ENCODE measurements at places on chromosomes 2 and 18.

- no peaks in the 10 kb centered on the region for H3K27me3 ChIP-seq
- no peak overlapping the region for H3K27ac ChIP-seq
- no peak overlapping the region for H3K4me3 ChIP-seq
- no peak for DNase-seq
- no peaks in the 10 kb centered on the region for H3K36me3 ChIP-seq
- no peaks in the 10 kb centered on the region for H3K4me1 ChIP-seq
Measured at GRCh38 chr18:34956663-34957062, 84.5 kb upstream of the MAPRE2 start.

GRCh38 chr18:68642003-68642402 is 72.9 kb downstream of the TMX3 start:
- H3K36me3 ChIP-seq: no peaks in the 10 kb centered on the region
- no peaks in the 10 kb centered on the region for H3K27me3 ChIP-seq
- no peak overlapping the region for H3K27ac ChIP-seq
- no peaks in the 10 kb centered on the region for H3K4me1 ChIP-seq

- H3K27ac ChIP-seq: peak overlapping the region; percentile 85
- no peak overlapping the region for H3K4me3 ChIP-seq
- no peaks in the 10 kb centered on the region for H3K36me3 ChIP-seq
Measured at GRCh38 chr18:49031511-49032188, 80.9 kb upstream of the SMAD7 start.

GRCh38 chr18:58225101-58225500 is 181.1 kb downstream of the NEDD4L start:
- H3K4me1 ChIP-seq: no peaks in the 10 kb centered on the region
- no peak overlapping the region for H3K4me3 ChIP-seq
- DNase-seq: no peak
- no peaks in the 10 kb centered on the region for H3K27me3 ChIP-seq

GRCh38 chr18:48997985-48998831 is 47.4 kb upstream of the SMAD7 start:
- no peak overlapping the region for H3K4me3 ChIP-seq
- H3K27me3 ChIP-seq: peaks cover 2% of the 10 kb centered on the region
- DNase-seq: no peak

DNA sequence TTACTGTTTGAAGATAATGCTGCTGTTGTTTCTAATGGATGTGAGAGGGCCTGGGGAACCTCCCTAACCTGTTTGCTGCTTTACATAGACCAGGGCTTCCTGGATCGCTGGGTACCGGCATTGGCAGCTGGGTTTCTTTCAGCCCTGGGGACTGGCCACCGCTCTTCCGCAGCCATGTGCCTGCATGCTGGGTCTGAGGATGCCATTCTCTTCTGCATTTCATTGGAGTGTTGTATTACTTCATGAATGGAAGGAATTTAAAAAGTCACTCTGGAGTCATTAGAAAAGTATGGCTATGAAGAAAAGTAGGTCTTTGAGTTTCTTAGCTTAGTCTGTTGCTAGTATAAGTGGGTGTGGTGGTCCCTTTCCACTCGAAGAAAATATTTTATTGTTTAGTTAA is 107.3 kb upstream of the MGAT5 start:
- no peaks in the 10 kb centered on the region for H3K27me3 ChIP-seq
- no peak overlapping the region for H3K4me3 ChIP-seq
- peaks cover 23% of the 10 kb centered on the region for H3K4me1 ChIP-seq
- H3K27ac ChIP-seq: no peak overlapping the region

GRCh38 chr2:23294238-23294637 is 90.7 kb upstream of the KLHL29 start:
- no peak overlapping the region for H3K4me3 ChIP-seq
- H3K4me1 ChIP-seq: peaks cover 3% of the 10 kb centered on the region
- peaks cover 3% of the 10 kb centered on the region for H3K27me3 ChIP-seq
- H3K27ac ChIP-seq: no peak overlapping the region
- no peak for DNase-seq
- H3K36me3 ChIP-seq: no peaks in the 10 kb centered on the region

GRCh38 chr2:202064171-202064880 is 8.7 kb upstream of the KIAA2012 start:
- no peak overlapping the region for H3K27ac ChIP-seq
- no peaks in the 10 kb centered on the region for H3K27me3 ChIP-seq
- DNase-seq: no peak
- H3K4me3 ChIP-seq: no peak overlapping the region
- no peaks in the 10 kb centered on the region for H3K36me3 ChIP-seq

GRCh38 chr2:25816249-25816648 is 62.0 kb downstream of the ASXL2 start:
- H3K27me3 ChIP-seq: no peaks in the 10 kb centered on the region
- H3K4me1 ChIP-seq: no peaks in the 10 kb centered on the region
- H3K36me3 ChIP-seq: no peaks in the 10 kb centered on the region
- H3K4me3 ChIP-seq: no peak overlapping the region

DNA sequence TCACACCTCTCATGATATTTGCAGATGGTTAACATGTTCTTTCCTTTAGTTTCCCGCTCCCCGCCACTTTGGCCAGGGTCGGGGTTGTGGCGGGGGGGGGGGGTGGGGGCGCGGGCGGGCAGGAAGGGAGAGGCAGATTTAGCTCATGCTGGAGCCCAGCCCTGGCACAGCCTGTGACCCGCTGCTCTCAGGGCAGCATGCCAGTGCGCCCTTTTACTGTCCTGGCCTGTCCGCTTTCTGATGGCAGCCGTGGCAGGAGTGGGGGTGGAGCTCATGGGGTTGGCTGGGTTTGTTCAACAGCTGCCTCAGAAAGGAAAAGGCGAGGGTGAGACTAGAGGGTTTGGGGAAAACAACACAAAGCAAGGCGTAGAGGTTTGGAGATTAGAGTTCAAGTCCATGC is 56.1 kb downstream of the TNP1 start:
- no peaks in the 10 kb centered on the region for H3K27me3 ChIP-seq
- no peak for DNase-seq
- H3K4me3 ChIP-seq: no peak overlapping the region
- H3K4me1 ChIP-seq: peaks cover 4% of the 10 kb centered on the region
- no peaks in the 10 kb centered on the region for H3K36me3 ChIP-seq

DNA sequence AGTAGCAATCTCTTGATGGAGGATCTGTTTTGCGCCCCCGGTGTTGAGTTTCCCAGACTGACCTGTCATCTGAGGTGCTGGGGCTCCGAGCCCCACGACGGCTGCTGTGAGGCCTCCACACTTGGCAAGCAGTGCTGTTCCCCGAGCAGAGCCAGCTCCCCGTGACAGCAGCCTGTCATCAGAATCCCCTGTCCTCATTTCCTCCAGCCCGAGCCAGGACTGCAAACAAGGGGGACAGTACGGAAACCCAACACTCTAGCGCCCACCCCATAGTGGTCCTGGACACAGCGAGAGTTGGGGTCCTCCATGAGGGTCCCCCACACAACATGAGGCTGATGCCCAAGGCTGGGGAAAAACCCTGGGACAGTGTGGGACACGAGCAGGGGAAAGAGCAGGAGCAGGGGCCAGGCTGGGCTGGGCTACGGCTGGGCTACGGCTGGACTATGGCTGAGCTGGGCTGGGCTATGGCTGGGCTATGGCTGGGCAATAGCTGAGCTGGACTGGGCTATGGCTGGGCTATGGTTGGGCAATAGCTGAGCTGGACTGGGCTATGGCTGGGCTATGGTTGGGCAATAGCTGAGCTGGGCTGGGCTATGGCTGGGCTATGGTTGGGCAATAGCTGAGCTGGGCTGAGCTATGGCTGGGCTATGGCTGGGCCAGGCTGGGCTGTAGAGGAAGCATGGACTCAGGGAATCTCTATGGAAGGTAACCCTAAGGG is 1.5 kb upstream of the KLHL30 start:
- no peak overlapping the region for H3K27ac ChIP-seq
- DNase-seq: no peak
- H3K27me3 ChIP-seq: no peaks in the 10 kb centered on the region
- H3K4me3 ChIP-seq: no peak overlapping the region

- DNase-seq: no peak
- H3K27ac ChIP-seq: no peak overlapping the region
- H3K27me3 ChIP-seq: no peaks in the 10 kb centered on the region
- no peak overlapping the region for H3K4me3 ChIP-seq
Measured at GRCh38 chr2:168731616-168732015, 70.8 kb upstream of the NOSTRIN start.

DNA sequence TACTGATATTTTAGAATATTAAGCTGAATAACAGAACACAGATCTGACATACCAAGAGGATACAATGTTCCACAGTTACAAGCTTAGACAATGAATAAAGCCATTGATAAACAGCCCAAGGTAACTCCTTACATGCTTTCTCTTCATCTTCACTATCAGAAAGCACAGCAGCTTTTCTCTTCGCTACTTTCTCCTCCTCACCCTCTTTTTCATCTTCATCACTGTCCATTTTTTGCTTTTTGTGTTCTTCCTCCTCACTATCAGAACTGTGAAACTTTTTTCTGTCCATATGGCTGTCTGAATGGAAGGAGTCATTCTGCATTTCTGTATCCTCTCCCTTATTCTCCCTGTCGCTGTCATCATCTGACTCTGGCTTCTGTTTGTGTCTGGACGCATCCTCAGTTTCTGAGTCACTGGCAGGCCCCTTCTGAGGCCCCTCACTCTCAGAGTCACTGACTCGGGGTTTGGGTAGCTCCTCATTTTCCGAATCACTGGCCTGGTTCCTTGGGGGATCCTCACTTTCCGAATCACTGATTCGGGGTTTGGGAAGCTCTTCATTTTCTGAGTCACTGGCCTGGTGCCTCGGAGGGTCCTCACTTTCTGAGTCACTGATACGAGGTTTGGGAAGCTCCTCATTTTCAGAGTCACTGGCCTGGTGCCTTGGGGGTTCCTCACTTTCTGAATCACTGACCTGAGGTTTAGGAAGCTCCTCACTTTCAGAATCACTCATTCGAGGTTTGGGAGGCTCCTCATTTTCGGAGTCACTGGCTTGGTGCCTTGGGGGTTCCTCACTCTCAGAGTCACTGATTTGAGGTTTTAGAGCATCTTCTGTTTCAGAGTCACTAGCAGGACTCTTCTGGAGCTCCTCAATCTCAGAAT is 21.5 kb downstream of the IWS1 start:
- H3K36me3 ChIP-seq: peaks cover 21% of the 10 kb centered on the region
- H3K27me3 ChIP-seq: no peaks in the 10 kb centered on the region
- no peaks in the 10 kb centered on the region for H3K4me1 ChIP-seq
- H3K27ac ChIP-seq: no peak overlapping the region

- H3K4me1 ChIP-seq: no peaks in the 10 kb centered on the region
- H3K27me3 ChIP-seq: no peaks in the 10 kb centered on the region
Measured at GRCh38 chr2:121237980-121238665, 46.9 kb downstream of the TFCP2L1 start.

DNA sequence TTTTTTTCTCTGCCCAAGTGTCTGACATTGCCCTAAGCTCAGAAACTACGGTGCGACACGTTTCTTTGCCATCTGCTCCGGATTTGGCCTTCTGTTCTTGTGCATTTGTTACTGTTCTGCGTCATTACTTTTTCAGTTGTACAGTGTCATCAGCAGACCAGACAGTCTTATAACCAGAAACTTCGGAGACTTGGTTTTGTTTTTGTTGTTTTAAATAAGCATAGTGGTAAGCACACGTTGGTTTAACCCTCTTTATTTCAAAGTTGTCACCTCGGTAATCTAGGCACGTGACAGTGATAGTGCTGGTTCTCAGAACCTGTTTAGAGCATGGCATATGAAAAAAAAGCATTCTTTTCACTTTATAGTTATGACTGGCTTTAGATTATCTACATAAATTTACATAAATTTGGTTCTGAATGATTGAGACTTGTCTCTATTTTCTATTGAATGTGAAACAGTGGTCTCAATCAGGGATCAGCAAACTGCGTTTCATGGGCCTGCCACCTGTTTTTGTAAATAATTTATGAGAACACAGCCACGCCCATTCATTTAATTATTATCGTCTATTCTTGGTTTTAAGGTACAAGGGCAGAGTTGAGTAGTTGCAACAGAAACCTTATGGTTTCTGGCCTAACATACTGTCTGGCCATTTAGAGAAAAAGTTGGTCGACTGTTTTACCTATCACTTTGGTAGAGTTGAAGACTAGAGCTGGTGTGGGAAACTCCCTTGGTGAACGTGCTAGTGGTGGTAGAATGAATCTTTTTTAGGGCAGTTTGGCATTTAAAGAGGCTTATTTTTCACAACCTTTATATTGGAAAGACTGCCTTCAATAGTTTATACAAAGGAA is 106.5 kb downstream of the ZNF532 start:
- DNase-seq: no peak
- no peaks in the 10 kb centered on the region for H3K4me1 ChIP-seq
- H3K36me3 ChIP-seq: no peaks in the 10 kb centered on the region
- no peaks in the 10 kb centered on the region for H3K27me3 ChIP-seq

GRCh38 chr18:78507217-78507616 is 472.4 kb upstream of the SALL3 start:
- DNase-seq: no peak
- H3K27ac ChIP-seq: no peak overlapping the region
- H3K4me1 ChIP-seq: no peaks in the 10 kb centered on the region
- H3K4me3 ChIP-seq: no peak overlapping the region
- no peaks in the 10 kb centered on the region for H3K36me3 ChIP-seq

GRCh38 chr2:66101206-66101605 is 333.7 kb upstream of the MEIS1 start:
- H3K4me3 ChIP-seq: no peak overlapping the region
- H3K27me3 ChIP-seq: no peaks in the 10 kb centered on the region
- no peak for DNase-seq
- H3K4me1 ChIP-seq: no peaks in the 10 kb centered on the region

DNA sequence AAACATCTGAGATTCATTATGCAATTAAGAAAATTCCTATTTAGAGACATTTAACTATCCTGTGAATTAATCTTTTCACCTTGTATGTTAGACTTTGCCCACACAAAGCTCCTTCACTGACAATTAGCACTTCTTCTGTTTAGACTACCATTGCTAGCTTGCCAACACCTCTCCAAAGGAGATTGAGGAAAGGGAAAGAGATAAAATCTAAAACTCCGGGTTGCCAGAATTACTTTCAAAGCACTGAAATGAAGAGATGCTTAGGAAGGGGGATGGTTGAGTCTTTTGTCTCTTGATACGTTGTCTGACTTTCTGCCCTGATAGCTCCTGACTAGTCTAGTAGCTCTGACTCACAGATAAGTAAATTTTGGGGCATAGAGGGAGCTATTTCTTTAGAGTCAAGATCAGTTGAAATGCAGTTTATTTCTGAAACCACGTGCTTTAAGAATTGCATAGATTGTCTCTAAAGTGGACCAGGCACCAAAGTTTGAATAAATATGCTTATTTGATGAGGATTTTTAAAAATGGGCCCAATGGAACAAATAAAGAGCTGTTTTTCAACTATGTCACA is 74.1 kb upstream of the DSEL start:
- H3K4me1 ChIP-seq: no peaks in the 10 kb centered on the region
- DNase-seq: no peak
- no peak overlapping the region for H3K4me3 ChIP-seq
- H3K27me3 ChIP-seq: no peaks in the 10 kb centered on the region
- H3K36me3 ChIP-seq: no peaks in the 10 kb centered on the region

DNA sequence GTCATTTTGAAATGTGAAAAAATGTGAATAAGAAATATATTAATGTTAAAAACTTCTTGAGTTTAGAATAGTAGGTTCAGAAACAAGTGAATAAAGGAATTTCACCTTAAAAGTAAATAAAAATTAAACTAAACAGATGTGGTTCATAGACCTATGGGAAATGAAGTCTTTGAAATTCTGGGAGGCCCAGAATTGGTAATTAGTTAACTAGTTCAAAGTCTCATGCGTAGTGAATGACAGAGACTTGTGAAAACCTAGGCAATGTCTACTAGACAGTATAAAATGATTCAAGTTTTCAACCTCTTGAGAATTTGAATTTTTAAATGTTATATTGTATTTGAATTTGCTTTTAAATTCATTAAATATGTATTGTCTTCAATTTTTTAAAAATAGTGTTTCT is 32.6 kb upstream of the AAK1 start:
- H3K27me3 ChIP-seq: no peaks in the 10 kb centered on the region
- no peaks in the 10 kb centered on the region for H3K4me1 ChIP-seq
- H3K27ac ChIP-seq: no peak overlapping the region
- no peak overlapping the region for H3K4me3 ChIP-seq
- H3K36me3 ChIP-seq: no peaks in the 10 kb centered on the region
- DNase-seq: no peak

All from thymus (tissue), 14 donors.